Epithelial cell of proximal tubule (primary cell): ENCODE measurements at places on chromosomes 4 and X.

- peak; percentile 80 for DNase-seq
These were observed 277.9 kb upstream of the KLF3 start for GRCh38 chr4:38386005-38386551.

DNA sequence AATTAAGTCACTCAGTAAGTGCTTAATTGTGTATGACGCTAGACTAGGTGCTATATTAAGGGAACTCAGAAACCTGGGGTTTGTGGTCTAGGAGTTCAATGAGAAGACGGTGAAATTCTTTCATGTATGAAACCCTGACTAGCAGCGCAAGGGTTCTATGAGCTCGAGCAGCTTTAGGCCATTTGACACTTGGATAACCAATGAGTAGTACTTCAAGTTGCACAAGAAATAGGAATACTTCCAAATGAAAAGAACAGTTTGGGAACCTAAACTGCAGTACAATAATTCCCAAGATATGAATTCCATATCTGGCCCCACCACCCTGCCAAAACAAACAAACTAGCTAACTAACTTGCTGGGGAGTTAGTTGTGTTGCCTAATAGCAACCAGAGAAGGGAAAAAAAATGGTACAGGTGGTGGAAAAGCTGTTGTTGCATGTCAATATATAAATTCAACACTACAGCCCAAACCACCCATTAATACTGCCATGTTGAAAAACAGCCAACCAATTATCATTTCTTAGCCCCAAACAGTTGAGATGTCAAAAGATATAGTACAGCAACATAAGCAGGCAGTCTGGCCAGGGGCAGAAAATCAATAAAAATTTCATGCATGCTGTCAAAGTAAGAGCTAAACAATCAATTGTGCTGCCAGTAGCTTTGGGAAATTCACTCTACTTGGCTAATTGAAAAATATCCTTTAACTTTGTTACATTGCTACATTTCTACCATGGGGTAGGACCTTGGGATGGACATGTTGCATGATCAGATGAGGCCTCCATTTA, 54.6 kb upstream of the MCF2 start:
- no peak for DNase-seq

DNA sequence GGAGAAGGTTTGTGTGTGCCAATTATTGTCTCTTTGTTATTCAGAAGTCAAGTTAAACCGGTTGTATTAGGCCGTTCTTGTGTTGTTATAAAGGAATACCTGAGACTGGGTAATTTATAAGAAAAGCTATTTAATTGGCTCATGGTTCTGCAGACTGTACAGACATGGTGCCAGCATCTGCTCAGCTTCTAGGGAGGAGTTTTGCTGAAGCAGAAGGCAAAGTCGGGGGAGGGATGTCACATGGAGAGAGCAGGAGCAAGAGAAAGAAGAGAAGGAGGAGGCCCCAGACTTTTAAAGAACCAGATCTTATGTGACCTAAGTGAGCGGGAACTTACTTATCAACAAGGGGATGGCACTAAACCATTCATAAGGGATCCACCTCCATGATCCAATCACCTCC, 349.3 kb upstream of the PCDH18 start:
- DNase-seq = no peak

DNA sequence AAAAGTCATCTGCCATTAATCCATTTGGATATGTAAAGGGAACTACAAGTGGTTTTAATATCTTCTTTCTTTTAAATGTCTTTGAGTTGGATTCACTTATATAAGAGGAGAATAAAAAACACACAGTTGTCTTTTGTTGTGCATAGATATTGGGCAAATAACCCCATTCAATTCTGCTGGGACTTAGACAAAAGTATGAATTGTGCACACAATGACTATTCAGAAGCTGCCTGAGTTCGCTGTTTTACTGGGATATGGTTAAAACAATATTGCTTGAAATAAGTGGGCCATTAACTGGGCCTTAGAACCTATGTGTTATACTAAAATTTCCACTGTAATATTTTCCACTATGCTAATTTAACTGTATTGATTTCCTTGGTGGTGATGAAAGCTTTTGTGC, 71.7 kb downstream of the PCYT1B start:
- DNase-seq = no peak

DNA sequence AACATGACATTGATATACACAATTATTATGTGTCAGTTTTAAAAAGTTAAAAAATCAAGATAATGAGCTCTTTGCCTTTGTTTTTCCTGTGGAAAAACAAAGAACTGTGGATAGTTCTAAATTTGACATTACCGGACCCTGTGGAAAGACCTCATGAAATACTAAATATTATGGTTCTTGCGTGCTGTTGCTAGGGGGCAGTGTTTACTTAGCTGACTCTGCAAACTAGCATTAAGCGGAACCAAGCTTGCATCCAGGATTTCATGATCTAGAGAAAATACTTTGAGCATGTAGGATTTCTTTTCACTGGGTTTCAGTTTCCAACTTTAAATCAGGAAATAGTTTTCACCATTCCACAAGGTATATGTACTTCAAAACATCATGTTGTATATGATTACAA, 33.6 kb downstream of the CLCN4 start:
- no peak for DNase-seq

DNA sequence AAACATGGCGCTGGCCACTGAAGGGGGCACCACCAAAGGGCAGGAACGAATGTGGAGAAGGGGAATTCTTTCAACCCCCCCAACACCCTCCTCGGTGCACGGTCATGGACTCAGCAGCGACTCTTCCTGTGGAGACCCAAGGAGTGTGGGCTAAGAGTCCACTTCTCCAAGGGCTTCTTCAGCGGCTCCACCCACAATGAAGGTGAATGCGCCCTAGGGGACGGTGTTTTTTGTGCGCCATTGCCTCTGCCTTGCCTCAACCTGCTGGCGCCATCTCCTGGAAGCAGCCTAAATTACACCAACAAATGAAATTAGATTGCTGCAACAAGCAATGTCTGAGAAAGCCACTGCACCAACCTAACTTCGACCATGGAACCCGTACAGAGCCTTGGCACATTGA, 169.2 kb upstream of the MAGEB18 start:
- no peak for DNase-seq

- DNase-seq = no peak
These were observed 4.8 kb upstream of the IGFBP7 start for GRCh38 chr4:57114973-57115372.

- no peak for DNase-seq
These were observed 95.2 kb upstream of the DKK2 start for GRCh38 chr4:107131295-107131694.

GRCh38 chrX:131405497-131405896, 116.4 kb upstream of the IGSF1 start:
- no peak for DNase-seq

DNA sequence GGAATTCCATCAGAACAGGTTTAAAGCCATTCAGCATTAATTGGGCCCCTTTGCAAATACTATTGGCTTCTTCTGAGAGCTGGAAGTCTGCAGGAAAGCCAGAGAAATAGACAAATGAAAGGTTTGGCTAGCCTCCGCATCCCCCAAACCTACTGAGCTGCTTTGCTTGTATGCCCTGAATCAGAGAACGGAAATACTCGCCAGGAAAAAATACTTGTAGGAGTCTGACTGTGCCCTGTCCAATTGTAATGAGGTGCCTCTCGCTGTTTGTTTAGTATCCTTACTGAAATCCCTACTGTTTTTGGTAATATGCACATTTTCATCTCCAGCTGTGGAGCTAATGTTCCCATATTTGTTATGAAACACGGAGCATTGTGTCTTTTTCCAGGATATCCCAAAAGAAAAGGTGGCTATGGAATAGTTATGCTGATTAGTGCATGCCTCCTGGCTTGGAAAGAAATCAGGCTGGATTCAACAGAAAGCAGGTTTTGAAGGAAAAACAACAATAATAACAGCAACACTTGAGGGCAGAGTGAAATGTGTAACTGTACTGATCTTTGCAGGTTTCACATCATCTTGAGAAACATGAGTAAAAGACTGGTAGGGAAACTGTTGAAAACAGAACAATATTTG, 50.7 kb upstream of the NLGN4X start:
- DNase-seq = no peak
